Effector memory CD4-positive, alpha-beta T cell (primary cell): ENCODE measurements at places on chromosomes 5 and 9.

GRCh38 chr5:177367981-177368868, 10.5 kb downstream of the RGS14 start:
- DNase-seq: no peak

DNA sequence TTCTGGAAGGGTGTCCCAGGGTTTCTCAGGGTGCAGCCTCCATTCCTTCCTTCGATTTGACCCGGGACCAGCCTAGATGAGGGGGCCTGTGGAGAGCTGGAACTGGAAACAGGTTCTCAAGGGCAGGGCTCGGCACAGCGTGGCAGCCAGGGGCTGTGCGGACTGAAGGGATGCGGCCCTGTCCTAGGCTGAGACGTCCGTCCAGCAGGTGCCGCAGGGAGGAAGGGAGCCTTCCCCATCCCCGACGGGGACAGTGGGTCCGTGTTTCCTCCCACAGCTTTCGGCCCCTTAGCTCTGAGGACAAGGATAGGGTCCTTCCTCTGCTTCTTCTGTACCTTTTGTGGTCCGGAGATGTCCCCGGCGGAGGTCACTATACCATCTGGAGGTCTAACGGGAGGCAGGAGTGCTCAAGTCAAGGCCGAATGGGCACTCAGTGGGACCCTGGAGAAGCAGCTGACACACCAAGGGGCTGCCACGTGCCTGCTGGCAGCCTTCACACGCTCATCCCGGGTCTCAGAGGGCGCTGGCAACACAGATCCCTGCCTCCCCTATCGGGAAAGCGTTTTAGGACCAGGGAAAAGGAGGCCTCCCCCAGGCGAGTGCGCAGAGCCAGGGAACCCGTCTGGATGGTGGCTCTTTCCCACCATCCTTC, 49.9 kb downstream of the USP20 start:
- DNase-seq: no peak

- DNase-seq: no peak
Measured at GRCh38 chr5:31113101-31113500, 80.4 kb upstream of the CDH6 start.

GRCh38 chr5:35938568-35939227, at the start of gene CAPSL:
CAPSL (minus strand) TSS chr5:35938622; CDS start chr5:35921120, 17,502 bp downstream.
- no peak for DNase-seq

DNA sequence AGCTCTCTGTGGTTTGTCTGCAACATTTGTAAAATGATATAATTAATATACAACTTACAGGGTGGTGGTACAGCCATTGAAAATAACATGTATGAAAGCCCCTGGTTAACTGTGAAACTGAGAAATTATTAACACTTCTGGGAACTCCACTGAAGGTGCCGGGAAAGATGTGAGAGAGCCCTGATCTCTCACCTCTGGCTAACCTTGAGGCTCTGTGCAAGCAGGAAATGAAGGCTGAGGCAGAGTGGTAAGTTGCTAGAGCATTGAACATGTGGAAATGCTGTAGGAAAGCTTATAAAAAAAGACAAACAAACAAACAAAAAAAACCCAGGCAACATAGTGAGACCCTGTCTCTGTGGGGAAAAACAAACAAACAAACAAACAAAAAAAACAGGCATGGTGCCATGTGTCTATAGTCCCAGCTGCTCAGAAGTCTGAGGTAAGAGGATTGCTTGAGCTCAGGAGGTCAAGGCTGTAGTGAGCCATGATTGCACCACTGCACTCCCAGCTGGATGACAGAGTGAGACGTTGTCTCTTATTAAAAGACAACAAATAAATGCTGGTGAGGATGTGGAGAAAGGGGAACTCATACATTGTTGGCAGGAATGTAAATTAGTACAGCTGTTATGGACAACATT, 7.5 kb downstream of the CATSPER3 start:
- DNase-seq: no peak

DNA sequence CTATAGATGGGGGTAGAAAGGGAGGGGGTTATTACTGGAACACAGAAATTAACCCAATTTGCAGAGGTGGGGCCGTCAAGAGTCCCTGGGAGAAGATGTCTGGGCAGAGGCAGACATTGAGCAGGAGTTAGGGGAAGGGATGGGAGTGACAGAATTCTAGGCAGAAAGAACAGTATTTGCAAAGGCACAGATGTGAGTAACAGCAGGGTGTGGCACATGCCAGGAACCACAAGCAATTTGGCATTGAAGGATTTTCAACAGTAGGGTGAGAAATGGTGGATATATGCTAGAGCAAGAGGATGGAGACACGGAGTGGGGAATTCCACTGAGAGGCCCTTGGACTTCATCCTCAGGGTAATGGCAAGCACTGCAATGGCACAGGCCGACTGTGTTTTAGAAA, 71.6 kb upstream of the FRRS1L start:
- no peak for DNase-seq

DNA sequence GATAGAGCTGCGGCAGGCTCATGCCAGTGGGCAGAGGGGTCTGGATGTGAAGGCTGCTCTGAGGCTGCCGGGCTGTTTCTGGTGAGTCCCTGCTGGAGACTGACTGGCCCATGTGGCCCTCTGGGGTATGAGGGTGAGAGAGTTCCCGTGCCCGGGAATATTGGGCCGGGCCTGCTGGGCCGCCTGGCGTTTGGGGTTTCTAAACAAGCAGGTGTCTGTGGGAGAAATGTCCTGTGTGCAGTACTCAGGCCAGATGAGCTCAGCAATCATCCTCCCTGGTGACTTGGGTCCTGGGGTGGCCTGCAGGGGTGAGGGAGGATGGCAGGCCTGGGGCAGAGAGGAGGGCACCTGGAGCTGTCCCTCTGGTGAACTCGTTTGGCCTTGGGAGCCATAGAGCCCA, 74.9 kb downstream of the MACROH2A1 start:
- no peak for DNase-seq

- no peak for DNase-seq
Measured at GRCh38 chr5:144468571-144468970, 297.9 kb downstream of the KCTD16 start.
